ENCODE measurements at places on chromosomes 2 and 18.

- DNase-seq = no peak
Measured at GRCh38 chr2:212535996-212536816, 2.4 kb downstream of the ERBB4 start.

- DNase-seq = no peak
Measured at GRCh38 chr2:17517481-17518211, 594 bp downstream of the RAD51AP2 start.

GRCh38 chr2:113263546-113263945 lies 15.2 kb downstream of the PAX8 start:
- DNase-seq = no peak

DNA sequence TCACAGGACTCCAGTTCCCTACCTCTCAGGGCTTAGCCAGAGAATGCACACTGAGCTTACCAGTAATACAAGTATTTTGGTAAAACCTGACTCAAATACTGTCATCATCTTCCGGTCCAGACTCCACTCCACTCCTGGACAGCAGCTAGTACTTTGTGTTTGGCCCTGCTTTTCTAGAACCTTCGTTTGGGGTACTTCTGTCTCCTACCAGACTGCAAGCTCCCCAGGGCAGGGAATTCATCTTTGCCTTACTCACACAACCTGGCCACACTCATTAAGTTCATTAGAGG lies 108.9 kb upstream of the CDC42EP3 start:
- DNase-seq = no peak

- DNase-seq = no peak
Measured at GRCh38 chr2:127594116-127594591, 51.8 kb upstream of the GPR17 start.

- DNase-seq = no peak
Measured at GRCh38 chr2:235839974-235840373, 328.2 kb downstream of the GBX2 start.

GRCh38 chr2:51165534-51166260 lies 133.8 kb upstream of the NRXN1 start:
- no peak for DNase-seq

GRCh38 chr2:206125901-206126300 lies 33.3 kb downstream of the NDUFS1 start:
- no peak for DNase-seq

- no peak for DNase-seq
Measured at GRCh38 chr2:207395535-207396251, 134.1 kb upstream of the CREB1 start.

DNA sequence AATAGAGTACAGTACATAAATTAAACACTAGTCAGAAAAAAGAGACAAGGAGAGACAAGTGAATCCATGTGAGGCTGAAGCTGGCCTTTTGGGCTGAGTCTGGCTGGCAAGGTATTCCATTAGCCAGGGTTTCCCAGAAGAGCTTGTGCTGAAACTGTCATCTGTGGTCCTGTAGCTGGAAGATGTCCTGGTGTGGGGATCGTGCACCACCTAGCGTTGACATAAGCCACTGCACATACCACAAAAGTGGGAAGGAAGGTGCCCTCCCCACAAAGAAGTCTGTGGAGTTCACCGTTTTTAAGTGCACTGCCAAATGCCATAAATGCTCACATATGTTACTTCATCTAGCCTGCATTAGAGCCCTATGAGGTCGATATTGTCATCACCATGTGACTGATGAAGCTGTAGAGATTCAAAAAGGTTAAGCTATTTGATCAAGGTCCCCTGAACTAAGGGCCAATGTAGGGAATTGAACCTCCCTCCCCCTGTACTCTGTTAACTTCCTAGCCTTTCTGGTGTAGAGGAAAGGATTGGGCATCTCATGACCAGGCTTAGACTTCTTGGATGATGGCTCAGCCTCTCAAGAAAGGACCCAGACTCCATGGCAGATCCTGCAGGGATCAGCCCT lies 31.9 kb upstream of the GALNT14 start:
- peak; percentile 28 for DNase-seq

DNA sequence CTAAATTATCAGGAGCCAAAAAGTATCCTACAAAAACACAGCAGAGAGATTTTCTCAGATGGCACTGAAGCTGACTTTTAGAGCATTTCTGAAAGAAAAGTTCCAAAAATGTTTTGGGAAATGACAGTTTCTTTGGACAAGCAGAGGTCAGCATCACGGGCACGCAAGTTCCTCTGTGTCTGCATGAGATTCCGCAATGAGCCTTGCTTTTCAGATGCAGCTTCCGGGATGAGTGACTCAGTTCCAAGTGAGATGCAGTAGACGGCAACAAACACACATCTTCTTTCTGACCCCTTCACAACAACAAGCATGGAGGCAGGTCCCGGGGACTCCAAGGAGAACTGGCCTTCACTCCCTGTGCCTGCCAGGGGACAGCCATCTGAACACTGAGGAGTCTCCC lies 76.6 kb downstream of the EIPR1 start:
- DNase-seq = no peak

GRCh38 chr2:218394298-218395089 lies 5.2 kb upstream of the CTDSP1 start:
- no peak for DNase-seq

GRCh38 chr2:240782221-240782885 lies 37.7 kb downstream of the KIF1A start:
- DNase-seq = no peak

GRCh38 chr2:106165029-106165428 lies 29.1 kb downstream of the UXS1 start:
- DNase-seq = no peak

- no peak for DNase-seq
Measured at GRCh38 chr2:6960659-6961058, 43.4 kb downstream of the RNF144A start.

DNA sequence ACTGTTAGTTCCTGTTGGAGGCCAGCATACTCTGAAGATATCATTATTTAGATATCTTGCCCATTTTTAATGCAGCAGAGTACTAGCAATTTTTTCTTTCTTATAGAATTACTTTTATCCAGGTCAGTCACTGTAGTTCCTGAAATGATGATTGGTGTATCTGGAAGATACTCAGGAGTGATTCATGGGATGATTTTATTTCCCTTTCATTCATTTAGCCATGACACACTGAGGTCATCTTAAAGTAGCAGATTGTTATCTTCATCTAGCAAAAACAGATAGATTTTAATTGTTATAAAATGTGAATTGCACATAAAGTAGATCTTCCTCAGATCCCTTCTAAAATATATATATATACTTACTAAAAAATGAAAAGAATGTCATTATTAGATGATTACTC lies 109.1 kb downstream of the PIK3C3 start:
- DNase-seq = no peak

DNA sequence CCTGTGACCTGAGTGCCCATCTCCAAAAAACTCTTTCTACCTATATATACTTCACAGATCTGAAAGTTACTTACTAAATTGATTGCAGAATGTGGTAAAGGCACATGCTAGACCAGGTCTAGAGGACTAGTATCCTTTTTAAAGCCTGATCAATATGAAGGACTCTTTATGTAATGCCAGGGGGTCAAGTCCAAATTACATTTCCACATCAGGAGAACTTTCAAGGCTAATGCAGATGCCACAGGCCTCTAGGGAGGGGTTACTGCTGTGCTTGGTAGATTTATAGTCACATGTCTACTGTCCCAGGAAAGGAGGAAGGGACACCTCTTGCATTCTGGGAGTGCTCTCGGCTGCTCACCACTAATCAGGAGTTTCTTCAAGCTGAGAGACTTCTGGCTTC lies 118.4 kb upstream of the NOSTRIN start:
- no peak for DNase-seq

- DNase-seq = no peak
Measured at GRCh38 chr2:104408266-104408665, 445.6 kb upstream of the POU3F3 start.

- DNase-seq = no peak
Measured at GRCh38 chr2:1800306-1800705, 56.0 kb upstream of the PXDN start.

GRCh38 chr2:73825408-73825807 lies 3.4 kb upstream of the STAMBP start:
- DNase-seq = no peak

GRCh38 chr2:86815611-86816010 lies 24.9 kb upstream of the CD8A start:
- no peak for DNase-seq

DNA sequence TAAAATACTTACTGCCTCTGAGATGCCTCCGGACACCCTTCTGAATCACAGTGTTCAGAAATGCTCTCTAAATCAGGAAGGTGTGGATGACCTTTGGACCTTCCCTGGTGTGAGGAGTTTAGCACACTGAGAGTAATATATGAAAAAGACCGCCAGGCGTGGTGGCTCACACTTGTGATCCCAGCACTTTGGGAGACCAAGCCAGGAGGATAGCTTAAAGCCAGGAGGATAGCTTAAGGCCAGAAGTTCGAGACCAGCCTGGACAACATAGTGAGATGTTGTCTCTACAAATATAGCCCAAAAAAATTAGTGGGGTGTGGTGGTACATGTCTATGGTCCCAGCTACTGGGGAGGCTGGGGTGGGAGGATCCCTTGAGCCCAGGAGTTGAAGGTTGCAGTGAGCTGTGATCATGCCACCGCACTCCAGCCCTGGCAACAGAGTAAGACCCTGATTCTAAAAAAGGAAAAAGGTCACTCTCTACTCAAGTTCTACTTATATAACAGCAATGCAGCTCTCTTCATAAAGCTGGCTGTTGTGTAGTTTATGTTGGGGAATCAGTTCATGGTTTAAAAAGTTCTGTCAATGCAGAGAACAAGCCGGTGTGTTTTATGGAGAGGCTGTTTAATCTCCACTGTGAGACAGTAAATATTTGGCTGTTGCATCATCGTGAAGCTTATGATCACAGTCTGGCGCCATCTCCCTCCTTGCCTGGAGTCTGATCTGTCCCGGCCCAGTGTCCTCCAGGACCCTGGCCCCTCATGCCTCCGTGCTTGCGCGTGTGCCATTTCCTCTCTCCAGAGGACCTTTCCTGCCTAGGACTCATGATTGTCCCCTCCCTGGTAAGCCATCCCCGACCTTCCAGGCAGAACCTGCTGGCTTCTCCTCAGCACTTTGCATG lies 184.5 kb downstream of the FAM210A start:
- DNase-seq = no peak

DNA sequence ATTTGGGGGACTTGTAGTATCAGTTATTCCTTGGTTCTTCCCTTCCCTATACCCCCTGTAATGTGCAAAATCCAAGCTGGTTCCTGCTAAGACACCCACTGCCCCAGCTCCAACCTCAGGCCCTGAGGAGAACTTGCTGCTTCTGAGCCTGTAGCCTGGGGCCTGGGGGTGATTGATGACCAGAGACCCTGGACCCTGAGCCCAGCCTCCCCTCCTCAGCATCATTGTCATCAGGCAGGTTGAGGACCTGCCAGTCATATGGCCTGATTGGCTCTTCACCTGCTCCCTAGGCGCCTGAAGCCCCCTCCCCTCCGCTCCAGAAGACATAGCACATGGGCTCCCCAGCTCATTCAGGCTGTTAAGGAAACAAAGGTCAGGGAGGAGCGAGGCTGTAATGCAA lies 73.8 kb upstream of the YWHAQ start:
- no peak for DNase-seq

DNA sequence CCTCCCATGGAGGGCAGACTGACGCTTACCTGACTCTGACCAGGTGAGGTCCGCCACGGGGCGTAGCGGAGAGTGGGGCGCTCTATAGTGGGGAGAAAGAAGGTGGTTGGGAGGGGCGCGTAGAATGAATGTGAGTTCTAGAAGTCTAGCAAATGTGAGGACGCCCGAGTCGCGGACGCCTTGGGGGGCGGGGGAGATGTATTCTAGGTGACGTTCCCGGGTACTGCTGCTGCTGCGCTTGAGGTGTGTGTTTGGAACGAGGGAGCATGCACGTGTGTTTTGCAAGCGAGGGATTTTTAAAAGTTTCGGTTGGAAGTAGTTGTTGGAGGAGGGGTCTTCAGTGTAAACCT lies 758 bp downstream of the RIF1 start:
- DNase-seq = no peak

- no peak for DNase-seq
Measured at GRCh38 chr2:222819722-222820333, 41.0 kb upstream of the ACSL3 start.

DNA sequence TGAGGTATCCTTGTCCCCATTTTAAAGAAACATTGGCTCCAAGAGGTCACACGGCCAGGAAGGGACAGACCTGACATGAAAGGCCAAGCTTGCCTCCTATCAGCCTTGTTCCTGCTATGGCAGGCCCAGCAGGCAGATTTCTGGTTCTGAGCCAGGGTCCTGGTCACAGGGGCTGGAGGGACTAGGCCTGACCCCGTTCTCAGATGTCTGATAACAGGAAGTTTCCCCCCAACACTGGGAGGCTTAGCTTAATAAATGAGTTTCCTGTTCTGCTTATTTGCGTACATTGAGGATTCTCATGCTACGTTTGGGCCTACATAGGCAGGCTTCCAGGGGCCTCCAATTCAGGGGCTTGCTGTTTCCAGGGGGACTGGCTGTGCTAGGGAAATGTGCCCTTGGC lies 107.8 kb upstream of the LTBP1 start:
- no peak for DNase-seq

- no peak for DNase-seq
Measured at GRCh38 chr2:30283931-30284565, 52.7 kb downstream of the LBH start.
